ENCODE measurements at places on chromosomes 6 and 20.
A peak's percentile ranks its signal among the peaks of the same experiment; 100 is the strongest.

GRCh38 chr20:57760698-57761412, 51.0 kb upstream of the PMEPA1 start:
- no peak for DNase-seq

- peak; percentile 39 for DNase-seq
Observed at GRCh38 chr6:134317471-134318131, at the start of gene SGK1. TSS of gene SGK1 (minus strand) at chr6:134318112. CDS start at chr6:134317460, 652 bp downstream.

- no peak for DNase-seq
Observed at GRCh38 chr20:11813106-11813890, 104.4 kb upstream of the BTBD3 start.

DNA sequence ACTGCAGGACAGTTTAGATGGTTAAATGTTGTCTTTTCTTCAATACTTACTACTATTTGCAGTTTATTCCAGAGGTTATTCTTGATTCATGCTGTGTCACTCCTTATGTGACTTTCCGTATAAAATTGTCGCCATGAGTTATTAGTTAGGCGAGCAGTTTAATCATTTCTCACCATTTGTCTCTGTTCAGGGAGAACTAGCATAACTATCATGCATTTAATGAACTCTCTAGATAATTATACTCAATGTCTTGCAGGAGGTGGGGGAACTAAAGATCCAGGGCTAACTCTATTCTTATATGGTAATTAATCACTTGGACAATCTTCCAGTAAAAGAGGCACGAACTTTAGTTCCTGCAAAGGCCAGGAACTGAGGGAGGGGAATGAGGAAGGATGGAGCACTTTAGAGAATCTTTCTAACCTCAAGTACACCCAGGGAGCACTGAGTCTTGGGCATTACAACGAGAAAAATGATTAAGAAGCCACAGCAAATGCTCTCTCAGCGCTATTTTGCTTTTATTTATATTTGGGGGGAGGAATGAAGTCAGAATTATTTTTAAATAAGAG, 58.3 kb downstream of the IYD start:
- no peak for DNase-seq

DNA sequence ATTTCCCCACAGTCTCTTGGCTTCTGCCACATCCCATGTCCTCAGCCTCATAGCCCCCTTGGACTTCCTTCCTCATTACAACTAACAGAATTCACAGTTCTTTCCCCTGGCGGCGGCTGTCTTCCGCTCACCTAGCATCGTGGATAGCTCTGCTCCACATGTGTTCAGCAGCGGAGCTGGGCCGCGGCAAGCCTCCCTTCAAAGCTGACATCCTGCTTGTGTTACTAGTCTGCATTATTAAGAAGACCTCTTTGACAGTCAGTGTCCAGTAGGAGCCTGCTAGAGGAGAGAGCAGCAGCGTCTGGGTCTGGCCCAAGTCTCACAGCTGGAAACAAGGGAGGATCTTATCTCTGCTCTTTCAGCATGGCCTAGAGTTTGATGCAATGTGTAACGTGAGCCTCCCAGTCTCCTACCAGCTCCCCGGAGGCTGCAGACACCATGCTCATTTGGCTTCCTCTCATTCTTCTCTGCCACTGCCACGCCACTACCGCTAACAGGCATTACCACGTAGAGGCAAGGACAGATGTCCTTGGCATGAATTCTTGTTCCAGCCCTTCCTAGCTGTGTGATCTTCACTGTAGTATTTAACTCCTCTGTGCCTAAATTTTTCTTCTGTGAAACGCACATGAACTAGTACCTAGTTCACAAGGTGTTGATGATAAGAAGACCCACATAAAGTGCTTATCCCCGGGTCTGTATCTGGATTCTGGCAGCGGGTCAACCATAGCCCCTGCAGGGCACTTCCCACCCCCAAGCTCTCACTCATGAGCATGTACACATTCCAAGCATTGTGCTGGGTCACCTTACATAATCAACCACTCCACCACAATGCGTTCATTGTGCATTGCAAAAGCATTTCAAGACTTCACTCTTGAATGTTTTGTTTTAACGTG, 107.1 kb upstream of the BACH2 start:
- no peak for DNase-seq
